H7 (cell line): ENCODE measurements at places on chromosomes 2 and 18. TPM values are rescaled to one million over a fixed set of nuclear protein-coding genes. Genes with fewer than 3 reads are reported as not detected.

DNA sequence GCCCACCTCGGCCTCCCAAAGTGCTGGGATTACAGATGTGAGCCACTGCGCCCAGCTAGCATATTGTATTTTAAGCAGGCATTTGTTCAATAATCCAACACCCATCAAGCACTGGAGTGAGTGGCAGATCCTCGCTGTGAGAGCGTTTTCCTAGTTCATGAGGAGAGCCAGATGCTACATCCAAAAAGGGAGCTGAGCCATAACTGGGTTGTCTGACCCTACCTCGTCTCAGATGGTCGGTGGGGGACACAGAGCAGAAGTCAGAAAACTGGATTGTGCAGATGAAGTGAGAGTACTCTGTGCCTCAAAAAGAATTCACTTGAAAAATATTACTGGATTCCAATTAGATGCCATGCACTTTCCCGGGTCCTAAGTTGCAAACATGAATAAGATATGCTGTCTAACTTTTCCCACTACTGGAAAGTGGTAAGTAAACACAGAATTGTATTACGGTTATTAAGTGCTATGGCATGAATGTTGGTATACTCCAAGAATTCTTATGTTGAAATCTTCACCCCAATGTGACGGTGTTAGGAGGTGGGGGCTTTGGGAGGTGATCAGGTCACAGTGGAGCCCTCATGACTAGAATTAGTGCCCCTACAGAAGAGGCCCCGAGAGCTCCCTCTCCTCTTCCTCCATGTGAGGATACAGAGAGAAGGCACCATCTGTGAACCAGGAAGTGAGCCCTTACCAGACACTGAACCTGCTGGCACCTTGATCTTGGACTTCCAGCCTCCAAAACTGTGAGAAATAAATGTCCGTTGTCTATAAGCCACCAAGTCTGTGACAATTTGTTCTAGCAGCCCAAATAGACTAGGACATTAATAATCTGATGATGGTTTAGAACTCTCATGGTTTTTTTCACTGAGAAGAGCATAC is 21.5 kb downstream of the SOWAHC start:
- no peak for DNase-seq

- DNase-seq = no peak
Measured at GRCh38 chr18:21826641-21827302, 86.2 kb downstream of the MIB1 start.

GRCh38 chr2:218077464-218078216 is 8.6 kb downstream of the RUFY4 start:
- DNase-seq = no peak

DNA sequence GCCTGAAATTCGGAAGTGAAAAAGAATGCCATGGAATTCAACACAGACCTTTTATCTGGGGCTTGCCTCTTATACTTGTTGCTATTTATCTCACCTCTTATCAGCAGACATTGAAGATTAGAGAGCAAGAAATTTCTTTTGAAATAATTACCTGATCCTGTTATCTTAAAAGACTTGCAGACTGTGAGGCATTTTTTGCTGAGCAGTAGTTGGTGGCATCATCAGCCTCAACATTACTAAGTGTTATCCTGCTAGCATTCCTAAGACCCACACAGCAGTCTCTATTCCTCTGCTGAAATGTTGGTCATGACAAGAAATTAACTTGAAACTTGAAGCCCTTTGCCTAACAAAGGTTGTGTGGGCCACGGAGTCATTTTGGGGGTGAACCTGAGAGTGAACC is 186.5 kb downstream of the TRIB2 start:
- no peak for DNase-seq

DNA sequence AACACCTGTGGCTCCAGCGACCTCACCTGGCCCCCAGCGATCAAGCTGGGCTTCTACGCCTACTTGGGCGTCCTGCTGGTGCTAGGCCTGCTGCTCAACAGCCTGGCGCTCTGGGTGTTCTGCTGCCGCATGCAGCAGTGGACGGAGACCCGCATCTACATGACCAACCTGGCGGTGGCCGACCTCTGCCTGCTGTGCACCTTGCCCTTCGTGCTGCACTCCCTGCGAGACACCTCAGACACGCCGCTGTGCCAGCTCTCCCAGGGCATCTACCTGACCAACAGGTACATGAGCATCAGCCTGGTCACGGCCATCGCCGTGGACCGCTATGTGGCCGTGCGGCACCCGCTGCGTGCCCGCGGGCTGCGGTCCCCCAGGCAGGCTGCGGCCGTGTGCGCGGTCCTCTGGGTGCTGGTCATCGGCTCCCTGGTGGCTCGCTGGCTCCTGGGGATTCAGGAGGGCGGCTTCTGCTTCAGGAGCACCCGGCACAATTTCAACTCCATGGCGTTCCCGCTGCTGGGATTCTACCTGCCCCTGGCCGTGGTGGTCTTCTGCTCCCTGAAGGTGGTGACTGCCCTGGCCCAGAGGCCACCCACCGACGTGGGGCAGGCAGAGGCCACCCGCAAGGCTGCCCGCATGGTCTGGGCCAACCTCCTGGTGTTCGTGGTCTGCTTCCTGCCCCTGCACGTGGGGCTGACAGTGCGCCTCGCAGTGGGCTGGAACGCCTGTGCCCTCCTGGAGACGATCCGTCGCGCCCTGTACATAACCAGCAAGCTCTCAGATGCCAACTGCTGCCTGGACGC is 4.9 kb downstream of the GPR35 start:
- DNase-seq = no peak

DNA sequence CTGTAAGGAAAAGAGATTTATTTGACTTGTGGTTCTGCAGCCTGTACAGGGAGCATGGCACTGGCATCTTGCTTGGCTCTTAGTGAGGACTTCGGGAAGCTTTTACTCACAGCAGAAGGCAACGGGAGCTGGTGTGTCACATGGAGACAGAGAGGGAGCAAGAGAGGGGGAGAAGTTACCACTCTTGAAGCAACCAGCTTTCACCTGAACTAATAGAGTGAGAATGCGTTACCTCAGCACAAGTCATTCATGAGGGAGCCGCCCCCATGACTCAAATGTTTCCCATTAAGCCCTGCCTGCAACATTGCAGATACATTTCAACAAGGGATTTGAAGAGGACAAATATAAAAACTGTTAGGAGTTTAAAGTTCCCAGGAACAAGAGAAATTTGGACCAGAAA is 190.0 kb downstream of the CYRIA start:
- no peak for DNase-seq

DNA sequence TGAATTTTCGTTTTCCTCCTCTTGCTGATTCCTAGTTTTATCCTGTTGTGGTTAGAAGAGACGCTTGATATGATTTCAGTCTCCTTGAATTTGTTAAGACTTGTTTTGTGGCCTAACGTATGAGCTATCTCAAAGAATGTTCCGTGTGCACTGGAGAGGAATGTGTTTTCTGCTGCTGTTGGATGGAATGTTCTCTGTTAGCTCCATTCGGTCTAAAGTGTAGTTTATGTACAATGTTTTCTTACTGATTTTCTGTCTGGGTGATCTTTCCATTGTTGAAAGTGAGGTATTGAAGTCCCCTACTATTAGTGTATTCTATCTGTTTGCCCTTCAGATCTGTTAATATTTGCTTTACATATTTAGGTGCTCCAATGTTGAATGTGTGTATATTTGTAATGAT is 25.9 kb downstream of the COLEC11 start:
- DNase-seq = no peak

- no peak for DNase-seq
Measured at GRCh38 chr18:54030434-54030833, 194.0 kb downstream of the MBD2 start.

Gene C18orf54
- total RNA-seq = 10.3 and 13.4 TPM in 2 replicates

Gene PLCD4
- total RNA-seq = not detected in 2 replicates

Gene PLGLB2
- total RNA-seq = not detected in 2 replicates

Gene RAB6C
- total RNA-seq = not detected in 2 replicates

Gene CXCR1
- not detected in 2 replicates for total RNA-seq

Gene ITPRIPL1
- 8.8 and 9.0 TPM in 2 replicates for total RNA-seq
